ENCODE measurements at places on chromosomes 5 and 9.

- no peak for DNase-seq
These were observed 186.7 kb downstream of the MSX2 start for GRCh38 chr5:174911118-174911517.

DNA sequence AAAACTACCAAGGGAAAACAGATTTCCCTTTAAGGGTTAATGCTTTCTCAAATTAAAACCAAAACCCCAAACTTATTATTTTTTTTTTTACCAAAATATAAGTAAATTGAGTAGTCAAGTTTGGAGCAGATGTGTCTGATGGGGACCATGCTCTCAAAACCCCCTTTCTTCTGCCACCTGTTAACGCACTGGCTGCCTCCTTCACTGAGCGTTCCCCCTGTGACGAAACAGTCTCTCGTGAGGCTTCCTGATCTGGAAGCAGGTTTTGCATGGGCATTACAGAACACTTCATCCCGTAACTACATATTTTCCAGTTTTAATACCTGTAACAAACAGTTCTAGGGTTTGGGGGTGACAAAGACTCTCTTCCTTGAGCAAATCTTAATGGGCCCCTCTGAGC is 59.4 kb downstream of the ANKH start:
- DNase-seq = no peak

- DNase-seq = no peak
These were observed 143.9 kb downstream of the C9orf50 start for GRCh38 chr9:129476821-129477611.

DNA sequence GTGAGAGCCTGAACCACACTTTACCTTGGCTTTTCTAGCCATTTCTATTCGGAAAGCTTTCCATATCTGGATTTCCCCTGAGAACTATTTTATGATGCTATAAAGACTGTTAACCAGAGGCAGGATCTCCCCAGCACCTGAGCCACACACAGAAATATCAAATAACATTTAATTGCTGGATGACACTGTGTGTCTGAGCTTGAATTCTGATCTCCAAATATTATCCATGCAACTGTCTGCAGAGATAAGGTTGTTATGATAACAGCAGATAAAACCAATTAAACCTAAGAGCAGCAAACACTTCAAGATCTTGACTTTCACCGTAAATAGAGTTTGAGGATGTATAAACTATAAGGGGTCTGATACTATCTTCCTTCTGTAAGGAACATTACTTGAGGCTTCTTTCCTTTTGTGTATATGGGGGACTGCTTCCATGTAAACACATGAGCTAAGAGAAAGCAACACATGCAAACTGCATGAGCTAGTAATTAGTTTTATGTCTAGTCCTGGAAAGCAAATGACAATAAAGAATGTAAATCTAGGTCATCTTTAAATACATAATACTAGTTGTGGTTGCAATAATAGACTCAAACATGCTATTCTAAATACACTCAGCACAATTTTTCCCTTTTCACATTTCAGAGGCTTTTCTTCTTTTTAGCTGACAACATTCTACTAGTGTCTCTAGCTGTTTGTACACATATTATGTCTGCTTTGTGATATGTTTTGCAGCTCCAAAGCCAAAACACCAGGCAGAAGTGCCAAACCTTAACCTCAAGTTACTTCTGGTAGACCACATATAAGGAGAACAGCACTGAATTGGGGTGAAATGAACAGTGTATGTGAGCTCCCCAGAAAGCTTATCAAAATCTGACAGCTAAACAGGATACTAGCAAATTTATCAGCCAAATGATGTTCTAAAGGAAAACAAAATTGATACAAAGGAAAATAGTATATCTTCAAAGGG is 136.5 kb downstream of the EFNA5 start:
- DNase-seq = no peak

- no peak for DNase-seq
These were observed 61.6 kb downstream of the NIPBL start for GRCh38 chr5:36938129-36938528.

All from kidney glomerular epithelial cell (primary cell).